Hepatocyte (in vitro differentiated cells): ENCODE measurements at places on chromosomes 5 and 9. TPM values are rescaled to one million over a fixed set of nuclear protein-coding genes. Genes with fewer than 3 reads are reported as not detected.

Gene WNT8A
- total RNA-seq, result not detected in 2 replicates

Gene SUSD1
- total RNA-seq, result 30.5 and 41.4 TPM in 2 replicates

Gene C9orf72
- 30.3 and 32.7 TPM in 2 replicates for total RNA-seq

Gene CER1
- 0.53 TPM in 1 of 2 replicates, not detected in the other for total RNA-seq

Gene IL5
- total RNA-seq, result not detected in 2 replicates

Gene ACER2
- total RNA-seq, result 6.3 and 6.6 TPM in 2 replicates

Gene TLX3
- not detected in 2 replicates for total RNA-seq

Gene NFIB
- total RNA-seq, result 22.8 and 27.3 TPM in 2 replicates

Gene CNTRL
- total RNA-seq, result 7.9 and 10.8 TPM in 2 replicates

Gene NEUROG1
- total RNA-seq, result not detected in 2 replicates

Gene CATSPER3
- not detected in 2 replicates for total RNA-seq

Gene DRD1
- 0.80 and 1.2 TPM in 2 replicates for total RNA-seq

Gene MPDZ
- 43.3 and 45.5 TPM in 2 replicates for total RNA-seq

Gene FOXI1
- total RNA-seq, result not detected in 2 replicates

Gene TMEM250
- total RNA-seq, result 32.9 and 37.8 TPM in 2 replicates

Gene ANKRD31
- total RNA-seq, result 0.47 and 0.60 TPM in 2 replicates

Gene CDC20B
- total RNA-seq, result 0.28 and 0.30 TPM in 2 replicates

Gene SPATA31D4
- total RNA-seq, result not detected in 2 replicates

Gene LCN1
- not detected in 2 replicates for total RNA-seq

Gene GRM6
- total RNA-seq, result not detected in 2 replicates
